ENCODE measurements at places on chromosomes 12 and 14.

DNA sequence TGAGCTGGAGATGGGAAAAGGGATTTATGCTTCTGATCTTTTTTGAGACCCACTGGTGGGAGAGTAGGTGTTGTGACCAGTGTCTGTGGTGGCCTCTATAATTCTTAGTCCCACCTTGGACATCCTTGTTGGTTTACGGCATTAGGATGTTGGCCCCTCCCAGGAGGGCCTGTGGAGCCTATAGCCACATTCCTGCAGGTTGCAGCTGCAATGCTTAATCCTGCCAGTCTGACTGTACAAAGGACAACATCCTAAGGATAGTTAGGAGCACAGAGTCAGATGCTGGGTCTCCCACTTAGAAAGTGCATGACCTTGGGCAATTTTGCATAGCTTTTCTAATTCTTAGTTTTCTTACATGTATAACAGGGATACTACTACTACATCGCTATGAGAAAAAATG, 150.9 kb upstream of the SLC38A2 start:
- DNase-seq = no peak

DNA sequence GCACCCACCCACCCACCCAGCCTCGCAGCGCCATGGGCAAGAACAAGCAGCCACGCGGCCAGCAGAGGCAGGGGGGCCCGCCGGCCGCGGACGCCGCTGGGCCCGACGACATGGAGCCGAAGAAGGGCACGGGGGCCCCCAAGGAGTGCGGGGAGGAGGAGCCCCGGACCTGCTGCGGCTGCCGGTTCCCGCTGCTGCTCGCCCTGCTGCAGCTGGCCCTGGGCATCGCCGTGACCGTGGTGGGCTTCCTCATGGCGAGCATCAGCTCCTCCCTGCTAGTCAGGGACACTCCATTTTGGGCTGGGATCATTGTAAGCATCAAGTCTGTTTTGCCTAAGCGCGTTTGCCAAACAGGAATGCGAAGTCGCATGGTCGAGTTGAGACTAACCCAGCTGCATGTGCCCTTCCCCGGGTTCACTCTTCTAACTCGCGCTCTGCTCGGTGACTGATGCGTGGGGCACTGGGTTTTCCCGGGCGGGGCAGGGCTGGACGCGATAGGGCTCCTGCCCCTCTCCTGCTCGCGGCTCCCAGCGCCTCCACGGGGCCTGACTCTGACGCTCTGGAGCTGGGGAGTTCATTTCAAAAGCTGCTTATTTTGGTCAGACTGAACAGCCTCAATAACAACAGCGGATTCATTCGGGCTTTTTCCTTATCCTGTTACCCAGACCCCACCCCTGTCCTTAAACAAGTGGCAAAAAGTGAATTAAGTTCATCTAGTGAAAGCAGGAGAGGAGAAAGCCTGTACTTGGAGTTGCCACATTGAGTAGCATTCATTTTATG, 458 bp downstream of the SSPN start:
- DNase-seq = no peak

DNA sequence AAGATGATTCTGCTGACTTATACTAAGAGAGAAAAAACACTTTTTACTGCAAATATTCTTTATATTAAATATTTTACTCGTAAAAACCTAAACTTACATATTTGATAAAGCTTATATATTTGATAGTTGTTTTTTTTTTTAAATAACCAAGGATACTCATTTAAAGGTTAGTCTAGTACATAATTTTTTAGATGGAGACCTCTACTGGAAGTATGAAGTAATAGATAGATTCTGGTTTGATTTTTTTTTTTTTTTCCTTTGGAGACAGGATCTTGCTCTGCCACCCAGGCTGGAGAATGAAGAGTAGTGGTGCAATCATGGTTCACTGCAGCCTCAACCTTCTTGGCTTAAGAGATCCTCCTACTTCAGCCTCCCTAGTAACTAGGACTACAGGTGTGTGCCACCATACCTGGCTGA, 16.4 kb downstream of the ARID2 start:
- DNase-seq = no peak

DNA sequence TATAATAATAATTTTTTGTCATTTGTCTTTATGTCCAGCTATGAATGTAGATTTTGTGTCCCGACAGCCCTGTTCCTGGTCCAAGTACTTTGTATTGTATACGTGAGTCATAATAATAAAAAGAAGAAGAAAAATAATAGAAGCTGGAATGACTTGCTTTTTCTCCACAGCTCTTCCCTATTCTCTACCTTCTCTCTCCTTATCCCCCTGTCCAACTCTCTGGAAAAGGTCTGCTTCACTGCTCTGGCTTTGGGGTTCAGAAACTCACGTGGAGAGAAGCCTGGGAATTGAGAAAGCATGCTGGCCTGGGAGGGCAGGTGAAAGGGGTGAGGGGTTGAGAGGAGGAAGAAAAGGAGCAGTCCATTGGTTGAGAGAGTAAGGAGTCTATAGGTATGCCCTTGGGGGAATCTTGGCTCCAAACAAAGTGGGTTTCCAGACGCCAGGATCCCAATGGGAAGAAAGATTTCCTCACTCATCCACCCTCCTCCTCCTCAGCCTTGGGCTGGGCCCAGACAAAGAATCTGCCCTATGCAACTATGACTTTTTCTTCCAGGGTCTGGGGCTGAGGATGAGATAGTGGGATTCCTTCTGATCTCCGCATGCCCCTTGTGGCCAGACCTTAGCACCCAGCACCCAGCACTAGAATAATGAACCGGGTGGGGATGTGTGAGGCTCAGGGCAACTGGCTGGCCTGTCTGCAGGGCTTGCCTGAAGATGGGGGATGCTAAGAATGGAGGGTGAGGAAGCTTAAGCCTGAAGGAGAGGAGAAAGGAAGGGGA, 4.0 kb downstream of the HOXC8 start:
- no peak for DNase-seq

- DNase-seq = no peak
These were observed 123.8 kb downstream of the AACS start for GRCh38 chr12:125189015-125189414.

- DNase-seq = no peak
These were observed 13.9 kb upstream of the HDAC7 start for GRCh38 chr12:47833591-47834012.

GRCh38 chr14:104109731-104110361, 24.3 kb downstream of the ASPG start:
- DNase-seq = no peak

DNA sequence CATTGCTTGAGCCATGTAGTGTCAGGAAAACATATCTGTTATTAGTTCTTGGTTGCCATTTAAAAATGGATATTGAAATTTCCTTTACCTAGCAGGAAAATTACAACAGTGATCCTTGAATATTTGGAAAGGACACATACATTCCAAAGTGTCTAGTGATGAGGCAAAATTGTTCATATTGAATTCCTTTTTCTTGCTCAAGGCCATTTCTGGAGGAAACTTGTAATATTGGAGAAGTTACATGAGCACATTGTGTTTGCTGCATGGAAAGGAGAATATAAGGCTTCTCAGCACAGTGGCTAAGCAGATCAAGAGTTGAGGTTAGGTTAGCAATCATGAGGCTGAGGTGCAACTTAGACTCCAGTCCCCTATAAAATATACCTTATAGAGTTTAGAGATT, 121.9 kb downstream of the PDE3A start:
- no peak for DNase-seq

GRCh38 chr12:79678306-79678705, 12.5 kb downstream of the PAWR start:
- DNase-seq = no peak

All from AG04450 (cell line).